Endodermal cell (in vitro differentiated cells): ENCODE measurements at places on chromosomes 2 and 18. TPM values are rescaled to one million over a fixed set of nuclear protein-coding genes. Genes with fewer than 3 reads are reported as not detected.

Gene COL5A2
- total RNA-seq = 117 to 313 TPM (median 126 TPM) in 3 replicates

Gene TANC1
- total RNA-seq = 2.9 to 10.8 TPM (median 3.4 TPM) in 3 replicates

Gene ADD2
- total RNA-seq = 14.8 to 21.4 TPM (median 16.1 TPM) in 3 replicates

Gene MAP2
- total RNA-seq = 1.1 and 1.8 TPM in 2 replicates

Gene SCN7A
- 0.20 and 0.29 TPM in 2 replicates for total RNA-seq

Gene GKN2
- total RNA-seq = not detected in 3 replicates
